Activated T-cell treated with anti-CD3 and anti-CD28 coated beads for 4 hours (primary cell): ENCODE measurements at places on chromosomes 16 and 17.

GRCh38 chr17:7240375-7240774, 1.1 kb upstream of the PHF23 start:
- no peak for DNase-seq

- peak; percentile 39 for DNase-seq
Measured at GRCh38 chr17:29591146-29591736, 1.7 kb upstream of the ANKRD13B start.

- DNase-seq = no peak
Measured at GRCh38 chr16:46612121-46612520, 9.1 kb downstream of the SHCBP1 start.

DNA sequence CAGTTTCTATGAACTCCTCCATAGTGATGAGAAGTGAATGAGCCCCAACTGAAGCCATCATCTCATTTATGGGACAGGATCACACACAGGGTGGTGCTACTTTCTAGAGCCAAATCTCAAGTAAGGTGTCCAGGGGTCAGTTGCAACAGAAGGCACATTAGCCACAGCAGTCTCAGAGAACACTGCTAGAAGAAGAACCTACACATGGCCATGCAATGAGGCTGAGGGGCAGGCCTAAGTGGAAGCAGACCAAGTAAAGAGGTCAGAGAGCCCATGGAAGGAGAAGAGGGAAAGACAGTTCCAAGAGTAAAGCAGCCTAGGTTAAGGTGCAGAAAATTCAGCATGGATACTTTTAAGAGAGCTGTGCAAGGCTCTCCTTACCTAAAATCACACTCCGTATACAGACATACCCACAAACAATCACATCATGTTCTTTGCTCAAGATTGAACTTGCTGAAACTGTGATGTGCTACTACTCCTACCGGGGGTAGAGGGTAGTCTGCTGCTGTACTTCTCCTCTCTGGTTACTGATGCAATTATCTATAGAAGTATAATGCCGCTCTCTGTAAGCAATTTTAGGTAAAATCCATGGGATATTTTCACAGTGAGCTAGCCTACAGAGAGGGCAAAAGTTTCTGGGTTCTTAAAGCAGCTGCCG, 1.7 kb downstream of the ABCA8 start:
- no peak for DNase-seq

DNA sequence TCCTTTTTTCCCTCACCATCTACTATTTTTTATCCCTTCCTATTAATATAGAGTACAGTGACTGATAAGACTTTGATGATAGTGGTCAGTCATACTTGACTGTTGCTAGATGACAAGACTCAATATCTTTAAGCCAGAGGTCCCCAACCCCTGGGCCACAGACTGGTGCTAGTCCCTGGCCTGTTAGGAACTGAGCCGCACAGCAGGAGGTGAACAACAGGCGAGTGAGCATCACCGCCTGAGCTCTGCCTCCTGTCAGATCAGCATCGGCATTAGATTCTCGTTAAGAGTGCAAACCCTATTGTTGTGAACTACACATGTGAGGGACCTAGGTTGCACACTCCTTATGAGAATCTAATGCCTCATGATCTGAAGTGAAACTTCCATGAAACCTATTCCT, 341.3 kb downstream of the BCAS3 start:
- DNase-seq = no peak

DNA sequence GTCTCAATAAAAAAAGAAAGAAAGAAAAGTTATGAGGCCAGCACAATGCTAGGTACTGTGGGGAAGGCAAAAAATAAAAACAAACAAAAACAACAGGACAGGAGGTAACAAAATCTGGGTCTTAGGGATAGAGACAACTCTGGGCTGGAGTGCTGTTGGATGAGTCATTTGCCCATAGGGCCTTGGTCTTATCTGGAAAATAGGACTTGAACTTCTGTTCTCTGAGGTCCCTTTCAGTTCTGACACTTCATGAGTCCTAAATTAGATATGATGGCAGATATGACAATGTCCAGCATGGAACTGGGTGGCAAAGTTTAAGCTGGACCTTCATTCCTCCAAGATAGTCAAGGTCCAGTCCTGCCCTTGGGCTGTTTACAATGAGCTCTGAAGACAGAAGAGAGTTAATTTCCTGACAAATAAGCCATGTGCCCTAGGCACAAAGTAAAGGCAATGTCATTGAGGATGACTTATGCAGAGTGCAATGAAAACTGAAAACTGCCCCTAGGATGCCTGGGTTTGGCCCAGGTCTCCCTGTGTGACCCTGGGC, 8.9 kb upstream of the HDAC5 start:
- no peak for DNase-seq

DNA sequence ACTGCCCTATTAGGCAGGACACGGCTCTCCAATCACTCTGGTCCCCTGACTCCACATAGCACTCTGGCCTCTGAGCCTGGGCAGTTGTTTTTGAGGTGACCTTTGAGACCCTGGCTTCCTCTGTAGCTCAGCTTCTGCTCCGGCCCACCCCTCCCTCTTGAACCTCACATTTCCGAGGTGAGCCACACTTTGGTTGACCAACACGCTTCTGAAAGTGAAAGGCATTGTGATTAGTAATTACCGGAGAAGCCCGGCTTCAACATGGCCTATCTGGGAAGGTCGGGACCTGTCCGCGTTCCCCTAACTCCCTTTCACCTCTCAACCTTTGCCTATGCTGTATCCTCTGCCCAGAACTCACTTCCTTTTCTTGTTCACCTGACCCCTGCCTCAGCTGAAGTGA, 10.3 kb upstream of the ITGAX start:
- no peak for DNase-seq

DNA sequence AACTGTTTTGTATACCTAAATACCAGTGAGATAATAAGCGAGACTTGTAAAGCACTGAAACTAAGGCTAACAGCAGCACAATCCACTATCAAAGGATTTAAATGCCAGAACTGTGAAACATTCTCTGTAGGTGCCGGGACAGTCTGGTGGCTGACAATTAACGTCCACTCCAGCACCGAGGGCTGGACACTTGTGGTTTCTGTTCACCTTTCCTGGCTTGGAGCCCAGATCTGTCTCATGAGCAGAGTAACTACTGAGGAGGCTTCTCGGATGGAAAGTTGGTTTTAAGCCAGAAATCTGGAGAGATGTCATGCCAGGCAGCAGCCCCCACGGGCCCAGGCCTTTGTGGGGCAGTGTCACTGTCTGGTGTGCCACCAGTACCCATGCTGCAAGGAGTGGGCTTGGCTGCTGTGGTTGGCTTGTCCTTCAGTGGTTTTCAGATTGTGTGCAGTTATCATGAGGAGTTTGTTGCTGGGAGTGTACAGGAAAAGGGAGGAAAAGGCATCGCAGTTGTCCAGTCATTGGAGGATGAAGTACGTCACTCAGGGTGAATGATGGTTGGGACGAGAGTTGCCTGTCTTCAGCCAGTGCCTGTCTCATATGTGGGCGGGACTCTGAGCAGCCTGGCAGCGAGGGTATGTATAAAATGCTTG, 35.5 kb downstream of the UBN1 start:
- DNase-seq = no peak

DNA sequence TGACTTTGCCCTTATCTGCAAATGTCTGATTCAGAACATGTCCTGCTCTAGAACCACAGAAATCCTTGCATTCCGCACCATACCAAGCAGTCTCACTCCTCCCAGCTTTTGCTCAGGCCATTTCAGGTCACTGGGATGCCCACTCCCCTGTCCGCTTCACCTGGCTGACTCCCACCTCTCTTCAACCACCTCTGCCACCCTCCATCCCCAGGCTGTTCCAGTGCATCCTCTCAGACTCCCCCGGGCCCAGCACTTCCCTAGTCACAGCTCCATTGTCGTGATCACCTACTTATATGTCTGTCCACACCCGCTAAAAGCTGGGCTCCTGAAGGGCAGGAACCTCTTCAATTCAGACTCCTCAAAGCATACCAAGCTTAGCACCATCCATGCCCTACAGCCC, 58.4 kb upstream of the CDH5 start:
- no peak for DNase-seq

GRCh38 chr16:77589071-77589765, 133.1 kb upstream of the NUDT7 start:
- DNase-seq = no peak

GRCh38 chr16:4358831-4359561, 7.9 kb upstream of the PAM16 start:
- DNase-seq = peak; percentile 64

- DNase-seq = no peak
Measured at GRCh38 chr17:17778308-17779014, 58.3 kb downstream of the SREBF1 start.
